NCI-H510A (cell line): ENCODE measurements at places on chromosomes 7 and 10.

DNA sequence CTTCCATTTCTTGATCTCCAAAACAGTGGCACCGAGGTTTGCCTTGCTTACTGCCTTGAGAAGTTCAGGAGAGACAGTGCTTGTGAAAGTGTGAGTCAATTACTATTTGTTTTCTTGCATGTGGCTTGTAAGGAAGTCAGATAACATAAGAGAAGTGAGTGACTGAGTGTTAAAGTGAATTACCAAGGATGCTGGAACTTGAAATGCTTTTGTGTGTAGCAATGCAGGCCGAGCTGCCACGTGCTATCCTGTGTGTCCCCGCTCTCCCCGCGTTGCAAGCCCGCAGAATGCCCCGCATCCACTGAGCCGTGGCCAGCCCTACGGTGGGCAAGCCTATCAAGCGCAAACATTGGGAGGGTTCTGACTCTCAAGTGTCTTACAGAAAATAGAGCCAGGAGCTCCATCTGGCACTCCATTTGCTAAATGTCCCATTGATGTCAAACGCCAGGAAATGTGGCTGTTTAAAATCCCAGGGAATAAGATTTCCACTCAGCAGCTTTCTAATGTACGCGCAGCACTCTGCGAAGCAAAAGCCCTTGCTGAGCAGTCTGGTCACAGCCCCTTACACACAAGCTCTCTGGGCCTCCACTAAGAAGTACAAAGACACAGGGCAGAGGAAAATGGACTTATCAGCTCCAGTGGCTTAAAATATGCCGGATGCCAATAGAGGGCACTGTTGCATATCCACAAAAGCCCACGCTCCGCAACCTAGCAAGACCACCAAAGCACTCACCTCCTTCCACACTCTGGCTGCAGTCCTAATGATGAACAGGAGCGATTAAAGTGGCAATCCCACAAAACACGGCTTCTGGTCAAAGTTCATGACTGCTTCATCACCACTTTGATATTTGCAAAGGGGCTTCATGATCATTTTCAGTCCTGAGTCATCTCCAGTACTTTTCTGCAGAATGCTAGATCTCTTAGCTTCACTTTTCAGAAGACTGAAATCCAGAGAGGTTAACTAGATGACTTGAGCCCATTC lies 158.0 kb upstream of the ITGB1 start:
- DNase-seq, result no peak

DNA sequence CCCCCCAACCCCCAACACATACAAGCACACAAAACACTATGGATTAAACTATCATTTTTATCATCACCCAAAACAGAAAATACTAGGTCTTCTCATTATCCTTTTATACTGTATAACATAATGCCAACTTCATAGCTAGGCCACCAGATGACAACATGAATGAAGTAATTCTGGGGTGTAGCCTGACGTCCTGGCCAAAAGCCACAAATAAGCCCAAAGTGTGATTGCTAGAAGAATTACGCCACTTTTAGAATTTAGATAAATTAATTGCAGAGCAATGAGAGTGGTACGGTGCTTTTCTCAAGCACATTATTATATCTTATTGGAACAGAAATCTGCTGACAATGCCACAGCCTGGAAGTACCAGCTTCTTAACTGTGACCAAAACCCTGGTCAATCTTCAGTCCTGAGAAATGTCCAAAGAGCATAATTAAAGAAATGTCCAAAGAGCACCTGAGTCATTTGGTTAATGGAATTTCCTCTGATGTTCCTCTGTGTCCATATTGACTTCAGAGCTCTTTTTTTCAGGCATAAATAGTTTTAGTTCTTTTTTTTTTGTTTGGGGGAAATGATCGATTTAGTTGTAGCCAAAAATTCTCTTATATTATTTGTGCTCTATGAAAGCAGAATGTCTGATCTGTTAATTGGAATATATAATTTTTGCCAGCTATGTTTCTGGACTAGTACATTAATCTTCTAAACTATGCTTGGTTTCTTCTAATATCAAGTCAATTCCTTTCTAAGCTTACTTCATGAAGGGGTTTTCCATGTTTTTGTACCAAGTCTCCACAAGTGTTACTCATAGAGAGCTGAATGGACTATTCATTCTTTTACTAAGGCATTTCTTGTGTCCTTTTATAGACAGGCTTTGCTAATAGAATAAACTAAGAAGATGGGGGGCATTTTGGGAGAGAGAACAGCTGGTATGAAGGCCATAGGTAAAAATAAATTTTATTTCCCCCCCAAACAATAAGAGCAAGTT lies 233.4 kb upstream of the SLC26A5 start:
- DNase-seq, result no peak

DNA sequence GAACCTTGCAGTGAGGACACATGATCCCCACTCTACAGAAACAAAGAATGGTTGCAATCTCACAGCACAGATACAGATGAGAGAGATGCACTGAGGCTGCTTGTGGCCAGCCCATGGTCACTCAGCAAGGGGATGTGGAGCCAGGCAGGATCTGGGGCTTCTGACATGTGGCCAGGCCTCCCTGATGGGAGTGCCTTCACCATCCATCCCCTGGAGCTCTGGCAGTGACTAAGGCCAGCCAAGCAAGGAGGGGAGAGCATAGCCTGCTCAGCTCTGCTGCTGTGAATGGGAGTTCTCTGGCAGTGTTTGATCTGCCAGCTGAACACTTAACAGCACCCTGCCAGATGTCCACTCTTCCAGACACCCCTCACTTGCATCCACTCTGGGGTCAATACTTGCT lies 19.8 kb downstream of the C10orf71 start:
- DNase-seq, result no peak

GRCh38 chr7:69245646-69246045 lies 352.6 kb upstream of the AUTS2 start:
- DNase-seq, result no peak

- DNase-seq, result no peak
Measured at GRCh38 chr7:4808565-4808964, 33.1 kb downstream of the AP5Z1 start.

- DNase-seq, result no peak
Measured at GRCh38 chr7:73904219-73905137, 43.5 kb downstream of the TMEM270 start.

DNA sequence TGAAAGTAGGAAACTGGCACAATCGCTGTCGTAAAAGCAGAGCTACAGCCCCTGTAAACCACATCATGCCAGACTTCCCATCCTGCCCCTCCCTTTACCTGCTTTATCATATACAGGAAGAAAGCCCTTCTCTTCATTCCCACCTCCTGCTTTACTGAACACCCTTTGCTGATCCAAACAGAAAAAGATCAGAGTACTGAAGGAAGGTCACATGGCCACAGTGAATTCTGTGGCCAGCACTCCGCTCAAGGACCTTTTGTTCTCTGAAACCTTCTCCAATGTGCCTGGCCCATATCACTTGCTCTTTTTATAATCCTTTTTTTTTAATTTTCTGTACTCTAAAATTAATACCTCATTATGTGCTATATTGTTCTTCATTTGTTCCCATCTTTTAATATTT lies 108.8 kb upstream of the LRGUK start:
- no peak for DNase-seq

GRCh38 chr10:25604591-25604990 lies 329.4 kb upstream of the MYO3A start:
- no peak for DNase-seq

DNA sequence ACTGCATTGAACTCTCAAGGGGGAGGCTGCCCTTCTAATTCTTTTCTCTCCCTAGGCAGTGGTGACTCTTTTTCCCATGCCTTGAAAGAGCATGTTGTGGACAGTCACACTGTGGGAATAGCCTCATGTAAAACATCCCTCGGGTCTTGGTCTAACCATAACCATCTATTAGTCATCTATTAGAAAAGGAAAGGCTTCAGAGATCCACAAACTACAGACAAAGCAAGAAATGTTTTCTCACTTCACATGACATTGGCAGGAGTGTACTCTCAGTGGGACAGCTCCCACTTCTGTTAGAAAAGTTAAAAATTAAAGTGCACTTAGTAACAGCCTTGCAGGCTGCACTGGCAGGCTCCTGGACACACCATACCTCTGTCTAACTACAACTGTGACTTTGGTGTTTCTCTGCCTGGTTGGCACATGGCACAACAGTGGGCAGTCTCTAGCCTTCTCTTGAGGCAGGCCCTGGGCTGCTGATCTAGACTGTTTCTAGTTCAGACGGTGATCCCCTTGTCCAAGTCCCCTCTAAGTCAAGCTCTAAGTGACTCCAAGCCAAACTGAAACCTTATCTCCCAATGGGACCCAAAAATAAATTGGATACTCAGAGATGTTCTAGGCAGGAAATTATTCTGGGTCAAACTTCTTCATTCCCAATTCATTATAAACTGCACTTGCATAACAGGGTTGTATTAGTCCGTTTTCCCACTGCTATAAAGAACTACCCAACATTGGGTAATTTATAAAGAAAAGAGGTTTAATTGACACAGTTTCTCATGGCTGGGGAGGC lies 57.9 kb upstream of the ITGB1 start:
- DNase-seq, result no peak

DNA sequence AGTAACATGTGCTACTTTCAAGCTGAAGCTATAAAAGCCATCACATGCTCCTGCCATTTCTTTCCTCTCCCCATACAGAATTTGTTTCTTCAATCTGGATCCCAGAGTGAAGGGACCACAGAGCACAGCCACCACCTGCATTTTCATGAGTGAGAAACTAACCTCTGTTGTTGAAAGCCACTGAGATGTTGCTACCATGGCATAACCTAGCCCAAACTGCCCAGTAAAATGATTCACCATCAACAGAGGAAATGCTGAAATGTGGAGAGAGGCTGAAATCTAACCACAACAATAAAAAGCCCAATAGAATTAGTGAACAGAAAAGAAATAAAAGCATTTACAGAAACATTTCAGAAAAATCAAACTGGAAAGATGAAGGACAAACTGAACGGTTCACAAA lies 125.2 kb downstream of the AMPH start:
- DNase-seq, result no peak

DNA sequence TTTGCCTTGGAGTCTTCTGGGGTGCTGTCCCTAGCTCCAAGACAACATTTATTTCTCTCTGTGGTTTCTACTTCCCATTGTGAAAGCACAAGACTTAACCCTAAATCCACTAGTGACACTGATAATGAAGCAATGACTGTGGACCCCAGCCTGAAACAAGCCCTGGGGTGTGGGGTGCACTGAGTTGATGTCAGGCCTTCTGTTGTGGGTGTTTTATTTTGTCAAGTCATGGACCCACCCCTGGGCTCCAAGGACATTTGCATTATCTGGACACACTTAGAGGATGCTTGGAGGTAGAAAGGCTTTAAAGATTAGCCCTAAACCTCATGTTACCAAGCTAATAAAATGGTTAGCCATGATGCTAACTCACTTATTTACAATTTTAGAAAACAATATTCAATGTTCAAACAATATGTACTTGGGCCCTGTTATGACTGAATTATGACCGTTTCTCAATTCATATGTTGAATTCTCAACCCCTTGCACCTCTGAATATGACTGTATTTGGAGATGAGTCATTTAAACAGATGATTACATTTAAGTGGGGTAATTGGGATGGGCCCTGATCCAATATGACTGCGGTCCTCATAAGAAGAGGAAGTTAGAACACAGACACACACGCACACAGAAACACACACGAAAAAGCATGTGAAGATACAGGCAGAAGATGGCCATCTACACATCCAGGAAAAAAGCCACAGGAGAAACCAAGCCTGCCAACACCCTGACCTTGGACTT lies 137.2 kb upstream of the IGFBP3 start:
- no peak for DNase-seq

DNA sequence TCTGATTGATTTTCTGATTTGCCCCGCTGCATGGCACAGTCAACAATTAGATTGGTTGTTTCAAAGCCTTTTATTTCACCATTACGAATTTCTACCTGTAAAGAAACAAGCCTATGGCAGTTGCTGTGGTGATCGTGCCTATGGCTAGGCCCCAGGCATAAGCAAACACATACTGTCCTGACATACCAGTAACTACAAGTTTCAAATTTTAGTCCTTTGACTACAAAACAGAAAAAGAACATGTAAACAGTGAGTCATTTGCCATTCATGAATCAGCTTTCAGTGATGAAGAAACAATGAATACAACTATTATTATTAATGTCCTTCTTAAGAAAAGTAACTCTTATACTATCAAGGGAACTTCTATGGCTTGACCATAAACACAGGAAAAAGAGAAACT lies 168.0 kb upstream of the LRRN3 start:
- no peak for DNase-seq

GRCh38 chr10:73086816-73087215 lies 9.8 kb downstream of the P4HA1 start:
- DNase-seq, result no peak

- DNase-seq, result no peak
Measured at GRCh38 chr10:36362257-36362656, 720.2 kb upstream of the FZD8 start.

DNA sequence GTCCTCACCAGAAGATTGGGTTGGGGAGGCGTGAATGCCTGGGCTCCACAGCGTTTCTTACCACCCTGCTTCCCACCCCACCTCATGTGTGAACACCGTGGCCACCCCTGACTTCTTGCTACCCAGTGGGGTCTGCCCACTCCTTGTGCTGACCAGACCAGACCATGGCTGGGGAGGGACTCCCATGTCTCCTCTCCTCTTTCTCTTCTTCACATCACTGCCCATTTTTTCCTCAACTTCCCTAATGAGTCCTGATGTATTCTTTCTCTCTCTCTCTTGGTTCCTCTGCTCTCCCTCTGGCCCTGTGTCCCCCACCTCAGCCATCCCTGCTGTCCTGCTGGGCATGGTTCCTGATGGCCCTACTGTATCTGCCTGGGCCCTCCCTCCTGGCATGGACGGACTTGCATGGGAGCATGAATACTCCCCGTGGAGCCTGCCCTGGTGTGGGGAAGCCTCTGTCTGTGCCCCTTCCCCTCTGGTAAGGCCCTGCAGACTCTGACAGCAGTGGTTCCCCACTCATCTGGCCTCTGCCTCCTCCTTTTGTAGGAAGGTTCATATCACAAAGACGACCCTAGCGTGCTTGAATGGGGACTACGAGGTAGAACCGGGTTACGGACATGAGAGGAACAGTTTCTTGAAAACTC lies 85.5 kb downstream of the ADCY1 start:
- no peak for DNase-seq

DNA sequence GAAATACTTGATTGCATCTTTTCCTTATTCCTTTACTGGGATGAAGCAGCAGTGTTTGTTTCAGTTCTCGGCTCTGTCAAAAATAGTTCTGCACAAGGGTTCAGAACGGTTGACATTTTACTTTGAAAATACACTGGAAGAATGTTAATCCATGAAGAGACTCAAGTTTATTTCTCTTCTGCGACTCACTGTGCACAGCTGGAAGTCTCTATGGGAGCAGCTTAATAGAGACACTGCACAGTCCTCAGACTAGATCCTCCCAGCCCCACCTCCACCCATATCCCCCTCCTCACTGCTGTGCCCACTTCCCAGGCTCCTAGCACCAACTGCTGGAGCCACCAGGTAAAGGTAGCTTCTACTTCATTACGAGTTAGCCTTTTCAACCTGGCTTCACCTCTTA lies 517.8 kb downstream of the GRID1 start:
- DNase-seq, result no peak

- DNase-seq, result no peak
Measured at GRCh38 chr7:101258243-101258731, 13.4 kb upstream of the FIS1 start.
